Stimulated activated CD8-positive, alpha-beta memory T cell treated with anti-CD3 and anti-CD28 coated beads, Interleukin-4, amount 100 ng/mL, for 1 hour (primary cell): ENCODE measurements at places on chromosomes 6 and 20.

DNA sequence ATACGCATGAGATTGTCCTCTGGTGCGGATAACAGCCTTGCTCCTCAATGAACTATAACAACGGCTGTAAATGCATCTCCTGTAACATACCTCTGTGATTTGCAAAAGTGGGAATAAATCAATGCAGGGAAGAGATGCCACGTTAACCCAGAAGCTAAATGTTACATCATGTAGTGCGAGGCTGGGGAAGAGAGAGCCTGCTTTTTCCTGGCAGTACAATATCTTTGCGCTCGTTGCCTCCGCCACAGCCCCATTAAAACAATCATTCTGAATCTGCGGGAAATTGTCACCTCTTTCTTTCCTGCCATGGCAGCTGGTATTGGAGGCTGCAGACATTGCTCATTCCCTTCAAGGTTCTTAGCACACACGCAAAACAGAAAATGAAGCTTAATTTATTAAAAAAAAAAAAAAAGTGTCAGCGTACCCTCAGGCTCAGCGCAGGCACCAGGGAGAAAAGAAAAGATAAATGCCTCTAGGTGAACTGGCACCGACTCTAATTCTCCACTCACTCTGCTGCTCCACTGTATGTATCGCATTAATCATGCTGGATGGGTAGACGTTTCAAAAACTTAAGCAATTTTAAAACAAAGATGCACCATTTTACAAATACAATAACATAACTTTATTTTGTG, 70.2 kb upstream of the TFB1M start:
- DNase-seq = no peak

- no peak for DNase-seq
These were observed 260.9 kb downstream of the NKAIN2 start for GRCh38 chr6:124064317-124065113.

- no peak for DNase-seq
These were observed 94.5 kb downstream of the TPBG start for GRCh38 chr6:82458147-82458546.

GRCh38 chr20:60877071-60877857, 374.8 kb upstream of the CDH4 start:
- DNase-seq = no peak

DNA sequence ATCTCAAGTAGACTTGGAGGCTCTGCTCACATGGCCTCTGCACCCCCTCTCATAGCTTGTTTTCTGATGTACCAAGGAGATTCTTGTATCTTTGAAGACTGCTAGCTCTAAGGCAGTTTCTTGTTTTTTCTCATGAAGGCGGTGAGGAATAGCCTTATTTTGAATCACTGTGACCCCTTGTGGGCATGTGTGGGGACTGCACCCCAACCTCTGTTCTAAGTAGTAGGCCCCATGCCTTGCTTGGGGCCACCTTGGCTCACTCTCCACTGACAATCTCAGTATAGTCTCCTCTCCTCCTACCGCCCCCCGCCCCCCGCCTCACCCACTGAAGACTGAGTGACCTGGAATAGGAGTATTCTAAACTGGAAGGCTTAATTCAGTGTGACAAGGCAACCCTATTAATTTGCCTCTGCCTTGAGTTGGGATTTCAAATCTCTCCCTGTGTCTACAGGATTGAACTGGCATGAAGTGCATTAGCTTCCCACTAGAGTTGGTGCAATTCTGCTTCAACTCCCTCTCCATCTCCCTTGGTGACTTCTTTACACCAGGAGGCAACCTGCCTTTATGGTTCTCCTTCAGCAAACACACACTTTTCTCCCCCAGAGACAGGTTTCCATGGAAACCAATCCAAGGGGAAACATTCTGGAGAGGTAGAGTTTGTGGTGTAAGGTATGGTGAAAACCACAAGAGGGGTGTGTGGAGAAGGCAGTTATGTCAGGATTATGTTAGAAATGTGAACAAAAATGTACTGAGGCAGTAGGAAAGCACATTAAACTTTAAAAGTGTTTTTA, 75.4 kb upstream of the ECI2 start:
- DNase-seq = peak; percentile 7

GRCh38 chr6:153801917-153802316, 237.1 kb upstream of the OPRM1 start:
- no peak for DNase-seq

DNA sequence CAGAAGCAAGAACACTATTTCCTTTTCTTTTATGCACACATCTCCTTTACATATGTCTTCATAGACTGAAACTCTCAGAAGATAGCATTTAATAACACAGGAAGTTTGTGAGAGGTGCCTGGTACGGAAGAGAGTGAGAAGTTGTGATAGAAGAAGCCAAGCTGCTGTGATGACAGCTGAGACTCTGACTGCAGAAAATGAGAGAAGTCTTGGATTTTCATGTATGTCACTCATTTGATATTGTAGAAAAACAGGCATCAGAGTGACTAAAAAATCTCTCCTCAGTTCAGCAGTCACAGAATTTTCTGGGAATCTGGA, 154.9 kb upstream of the BMP2 start:
- no peak for DNase-seq

DNA sequence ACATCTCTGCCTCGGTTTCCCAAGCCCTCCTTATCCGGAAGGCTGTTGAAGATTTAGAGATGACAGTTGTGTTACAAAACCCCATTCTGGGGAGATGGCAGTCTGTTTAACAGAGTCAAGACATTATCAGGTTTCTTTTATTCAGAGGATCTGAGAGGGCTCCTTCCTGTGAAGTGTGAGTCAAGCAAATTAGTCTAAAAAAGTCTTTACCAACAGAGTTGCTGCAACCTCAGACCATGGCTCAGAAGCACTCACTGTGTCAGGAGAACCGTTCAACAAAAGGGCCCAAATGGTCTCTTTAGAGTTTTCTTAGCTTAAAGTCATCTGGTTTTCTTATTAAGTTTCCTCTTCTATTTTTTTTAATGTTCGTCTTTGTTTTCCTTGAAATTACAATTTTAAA, 717.8 kb downstream of the EPM2A start:
- no peak for DNase-seq

DNA sequence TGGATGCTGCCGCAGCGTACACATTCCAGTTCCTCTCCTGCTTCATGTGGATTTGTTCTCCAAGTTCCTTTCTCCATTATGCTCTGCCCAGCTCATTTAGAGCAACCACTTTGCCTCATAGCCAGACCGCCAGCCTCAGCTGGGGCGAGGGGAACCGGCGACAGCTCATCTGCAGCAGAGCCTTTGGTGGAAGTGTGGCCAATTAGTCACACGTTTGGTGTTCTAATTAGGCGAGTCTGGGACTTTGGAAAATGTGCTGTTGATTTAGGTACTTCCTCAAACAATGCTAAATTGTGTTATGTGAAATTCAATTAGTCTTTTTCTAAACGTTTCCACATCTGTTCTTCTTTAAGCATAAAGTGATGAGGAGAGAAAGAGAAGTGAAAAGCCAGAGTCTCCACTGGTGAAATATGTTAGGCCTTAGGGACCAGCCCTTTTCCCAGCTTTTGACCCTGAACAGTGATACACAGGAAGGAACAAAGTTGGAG, 217.9 kb downstream of the TBX18 start:
- DNase-seq = no peak

GRCh38 chr6:124983383-124984083, 21.3 kb downstream of the RNF217 start:
- no peak for DNase-seq

DNA sequence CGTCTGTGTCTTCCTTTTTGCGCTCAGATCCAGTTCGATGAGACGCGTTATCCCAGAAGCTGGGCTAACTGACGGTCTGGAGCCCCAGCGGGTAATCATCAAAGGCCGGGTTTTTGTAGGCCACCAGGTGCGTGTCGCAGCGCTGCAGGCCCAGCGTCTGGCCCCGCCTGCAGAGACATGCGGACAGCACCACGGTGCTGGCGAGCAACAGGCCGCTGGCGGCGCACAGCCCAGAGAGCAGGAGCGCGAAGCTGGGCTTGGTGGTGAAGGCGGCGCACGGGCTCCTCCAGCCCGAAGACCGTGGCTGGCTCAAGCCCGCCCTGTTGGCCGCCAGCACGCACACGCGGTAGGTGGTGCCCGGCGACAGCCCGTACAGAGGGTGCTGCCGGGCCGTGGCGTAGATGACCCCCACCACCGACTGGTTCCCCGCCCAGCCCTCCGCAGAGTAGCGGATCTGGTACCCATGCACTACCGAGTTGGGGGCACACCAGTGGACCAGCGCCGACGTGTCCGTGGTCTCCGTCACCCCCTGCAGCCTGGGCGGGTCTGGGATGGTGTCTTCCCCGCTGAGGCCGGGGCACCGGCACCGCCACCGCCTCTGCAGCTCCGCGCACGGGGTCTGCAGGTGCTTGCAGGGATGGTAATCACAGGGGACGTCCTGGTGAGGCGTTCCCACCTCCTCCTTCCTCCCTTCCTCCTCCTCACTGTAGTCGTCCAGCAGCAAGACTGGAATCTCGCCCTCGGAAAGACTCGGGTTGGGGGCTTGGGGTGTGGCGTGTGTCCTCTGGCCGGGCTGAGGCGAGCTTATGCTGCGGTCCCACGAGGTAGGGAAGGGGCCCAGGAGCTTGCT, 12.7 kb downstream of the LRRN4 start:
- no peak for DNase-seq

DNA sequence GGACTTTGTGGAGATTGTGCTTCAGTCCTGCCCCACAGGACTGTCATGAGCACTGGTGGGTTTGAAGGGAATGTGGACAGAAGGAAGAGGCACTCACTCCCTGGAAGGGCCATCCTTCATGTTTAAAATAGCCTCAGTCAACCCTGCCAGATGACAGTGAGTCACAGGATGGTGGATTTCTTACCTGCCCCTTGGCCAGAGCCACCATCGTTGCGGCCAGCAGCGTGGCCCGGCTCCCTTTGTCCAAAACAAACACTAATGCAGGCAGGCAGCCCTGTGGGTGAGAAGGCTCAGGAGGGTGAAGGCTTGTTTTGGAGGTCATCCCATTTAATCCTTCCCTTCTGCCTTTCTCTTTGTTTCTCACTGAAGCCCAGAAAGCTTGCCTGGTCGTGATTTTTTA, 422.7 kb downstream of the CD83 start:
- no peak for DNase-seq

- no peak for DNase-seq
These were observed 135.6 kb upstream of the UST start for GRCh38 chr6:148611213-148611612.

GRCh38 chr6:23213193-23213592, 643.8 kb downstream of the HDGFL1 start:
- no peak for DNase-seq

- DNase-seq = no peak
These were observed 228.7 kb upstream of the RREB1 start for GRCh38 chr6:6878887-6879585.

- no peak for DNase-seq
These were observed 4.0 kb downstream of the MKKS start for GRCh38 chr20:10430000-10430466.

DNA sequence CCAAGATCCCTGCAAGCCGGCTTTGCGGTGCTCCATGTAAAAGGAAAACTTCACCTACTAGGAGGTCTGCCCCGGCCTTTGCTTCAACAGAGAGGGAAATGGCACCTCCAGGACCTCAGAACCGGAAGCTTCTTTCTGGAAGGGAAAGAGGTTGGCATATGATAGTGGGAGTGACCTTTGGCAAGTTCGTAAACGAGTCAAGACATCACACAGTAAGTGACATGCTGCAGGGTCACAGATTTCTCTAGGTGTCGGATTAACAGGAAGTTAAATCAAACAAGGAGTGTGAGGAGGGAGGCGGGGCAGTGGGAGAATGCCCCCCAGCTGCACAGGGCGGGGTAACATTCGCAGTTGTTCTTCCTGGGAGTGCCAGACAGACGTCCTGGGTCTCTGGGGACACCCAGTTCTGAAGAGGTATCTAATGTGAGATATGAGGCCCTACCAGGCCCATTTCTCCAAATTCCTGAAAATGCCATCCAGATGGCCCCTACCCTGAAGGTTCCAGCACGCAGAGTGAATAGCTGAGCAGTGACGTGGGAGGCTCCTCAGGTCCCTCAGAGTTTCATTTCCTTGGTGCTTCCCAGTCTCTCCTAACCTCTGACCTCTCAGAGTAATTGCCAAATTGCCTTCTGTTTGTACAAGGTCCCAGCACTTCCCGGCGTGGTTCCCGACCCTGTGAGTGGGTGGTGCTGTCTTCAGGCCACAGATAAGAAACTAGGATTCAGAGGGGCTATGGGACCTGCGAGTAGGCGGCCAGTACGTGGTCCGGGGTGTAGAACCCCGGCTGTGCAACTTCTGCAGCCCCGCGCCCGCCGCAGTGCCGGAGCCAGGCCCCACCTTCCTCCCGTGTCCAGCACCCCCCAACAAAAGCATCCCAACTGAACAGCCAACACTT, 1.9 kb downstream of the RRBP1 start:
- no peak for DNase-seq

- DNase-seq = no peak
These were observed 35.6 kb upstream of the HIVEP1 start for GRCh38 chr6:11976489-11976888.

DNA sequence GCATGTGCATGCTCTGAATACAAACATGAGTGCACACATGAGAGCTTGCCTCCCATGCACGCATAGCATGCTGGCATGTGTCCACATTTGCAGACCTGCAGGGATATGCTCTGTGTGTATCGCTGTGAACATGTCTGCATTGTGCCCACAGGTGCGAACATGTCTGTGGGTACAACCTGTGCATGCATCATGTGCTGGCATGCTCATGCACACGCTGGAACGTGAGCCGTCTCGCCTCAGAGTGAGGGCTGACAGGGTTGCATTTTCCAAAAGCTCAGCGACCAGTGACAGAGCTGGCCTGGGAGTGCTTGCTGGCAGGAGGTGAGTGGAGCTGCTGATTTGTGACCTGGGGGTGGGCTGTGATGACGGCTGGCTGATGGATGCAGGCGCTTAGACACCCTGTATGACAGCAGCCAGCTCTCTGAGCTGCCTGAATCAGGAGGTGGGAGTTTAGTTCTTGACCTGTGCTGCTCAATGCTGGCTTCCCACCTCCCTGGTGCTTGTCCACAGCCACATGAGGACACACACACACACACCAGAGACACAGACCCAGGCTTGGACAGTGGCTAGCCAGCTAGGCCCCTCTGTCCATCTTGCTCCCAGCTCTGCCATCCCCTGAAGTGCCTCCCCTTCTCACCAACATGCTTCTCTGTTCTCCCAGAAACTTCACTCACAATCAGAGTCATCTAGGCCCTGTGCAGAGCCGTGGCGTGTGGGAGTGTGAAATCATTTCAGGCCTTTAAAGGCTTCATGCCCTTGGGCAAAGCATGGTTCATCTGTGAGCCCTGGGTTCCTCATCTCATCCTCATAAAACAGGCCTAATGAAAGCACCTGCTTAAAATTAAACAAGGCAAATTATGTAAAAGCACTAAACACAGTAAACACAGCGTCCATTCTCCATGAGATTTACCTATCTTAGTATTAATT, 51.4 kb downstream of the CD40 start:
- no peak for DNase-seq

DNA sequence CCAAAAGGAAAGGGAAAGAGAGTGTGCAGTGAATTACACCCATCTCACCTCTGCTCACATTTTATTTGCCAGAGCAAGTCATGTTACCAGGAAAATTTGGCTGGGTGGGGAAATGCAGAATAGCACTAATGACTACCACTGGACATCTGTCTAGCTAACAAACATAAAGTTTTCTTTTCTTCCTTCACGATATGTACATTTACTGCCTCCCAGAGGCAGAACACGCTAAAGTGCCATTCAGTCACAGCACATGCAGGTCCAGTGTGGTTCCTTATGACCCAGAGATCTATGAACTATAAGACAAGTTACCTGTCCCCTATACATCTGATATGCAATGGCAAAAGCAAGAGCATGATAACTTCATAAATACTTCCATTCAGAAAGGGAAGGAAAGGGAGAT, 194.1 kb downstream of the OGFRL1 start:
- DNase-seq = no peak

- DNase-seq = no peak
These were observed 272.0 kb downstream of the ZNF217 start for GRCh38 chr20:53321596-53321995.

- no peak for DNase-seq
These were observed 21.3 kb upstream of the HFE start for GRCh38 chr6:26065952-26066380.
